Stimulated activated CD4-positive, alpha-beta T cell treated with anti-CD3 and anti-CD28 coated beads, Interleukin-12 subunit alpha, Interleukin-12 subunit beta, amount 100 ng/mL, for 48 hours (primary cell): ENCODE measurements at places on chromosomes 1 and 21.

- DNase-seq = no peak
Observed at GRCh38 chr1:157147906-157148700, 9.9 kb upstream of the ETV3 start.

GRCh38 chr1:154556422-154556821 lies 2.0 kb downstream of the UBE2Q1 start:
- no peak for DNase-seq

GRCh38 chr1:236515443-236515958 lies 8.3 kb upstream of the LGALS8 start:
- DNase-seq = no peak

GRCh38 chr1:75990686-75991085 lies 58.5 kb upstream of the ASB17 start:
- DNase-seq = no peak

- no peak for DNase-seq
Observed at GRCh38 chr1:2299131-2299627, 71.1 kb downstream of the SKI start.

DNA sequence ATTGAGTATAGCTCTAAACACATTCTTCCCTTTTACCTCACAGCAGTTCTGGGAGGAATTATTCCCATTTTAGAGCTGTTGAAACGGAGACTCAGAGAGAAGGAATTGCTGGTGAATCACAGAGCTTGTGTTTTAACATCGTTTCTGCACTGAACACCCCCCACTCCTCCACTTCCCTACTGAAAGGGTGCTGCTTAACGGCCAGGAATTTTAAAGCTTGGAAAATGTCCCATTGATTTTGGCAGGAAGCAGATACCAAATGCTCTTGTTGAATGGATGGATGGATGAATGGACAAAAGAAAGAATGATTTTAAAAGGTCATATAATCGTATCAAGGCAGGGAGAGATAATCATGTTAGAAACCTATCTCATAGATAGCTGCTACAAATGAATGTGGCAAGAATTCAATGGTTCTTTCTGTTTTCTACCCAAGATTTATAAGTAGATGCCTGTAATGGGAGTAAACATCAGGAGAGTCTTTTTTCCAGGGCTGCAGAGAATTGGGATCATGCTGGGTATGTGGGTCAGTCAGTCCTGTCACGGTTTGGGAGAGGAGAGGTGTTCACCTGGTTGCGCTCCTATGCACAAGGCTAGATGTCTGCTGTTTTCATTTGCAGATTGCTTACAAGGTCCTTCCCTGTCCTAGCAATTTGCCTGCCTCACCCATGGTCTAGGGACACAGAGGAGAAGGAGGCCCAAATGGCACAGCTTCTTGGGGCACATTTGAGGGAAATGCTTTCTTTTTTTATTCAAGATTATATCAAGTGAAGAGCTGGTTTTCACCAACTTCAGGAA lies 19.0 kb downstream of the FAM163A start:
- DNase-seq = no peak

DNA sequence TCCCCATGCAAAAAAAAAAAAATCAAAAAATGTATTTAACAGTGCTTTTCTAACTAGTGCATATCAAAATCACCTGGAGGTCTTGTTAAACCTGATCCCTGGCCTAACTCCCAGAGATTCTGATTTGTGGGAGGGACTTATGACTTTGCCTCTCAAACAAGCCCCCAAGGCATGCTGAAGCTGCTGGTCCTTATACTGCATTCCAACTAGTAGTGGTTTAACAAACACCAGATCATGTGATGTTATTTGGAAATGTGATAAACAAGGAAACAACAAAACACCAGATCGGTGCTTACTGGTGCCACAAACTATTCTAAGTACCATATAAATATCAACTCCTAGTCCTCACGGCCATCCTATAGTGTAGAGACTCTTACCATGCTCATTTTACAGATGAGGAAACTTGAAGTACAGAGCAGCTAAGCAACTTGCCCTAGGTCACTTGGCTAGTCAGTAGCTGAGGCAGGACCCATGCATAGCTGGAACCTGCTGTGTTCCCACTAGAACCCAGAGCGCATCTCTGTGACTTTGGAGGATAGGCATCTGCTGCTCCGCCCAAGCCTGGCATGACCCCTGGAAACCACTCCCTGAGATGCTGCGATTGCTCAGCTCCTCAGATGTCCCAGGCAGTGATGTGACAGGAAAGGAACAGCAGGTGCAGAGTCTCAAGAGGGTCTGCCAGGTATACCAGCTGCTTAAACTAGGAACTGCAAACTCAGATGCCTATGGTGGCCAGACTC lies 38.1 kb downstream of the SOX13 start:
- DNase-seq = no peak
